H4 (cell line): ENCODE measurements at places on chromosomes 5 and 9. TPM values are rescaled to one million over a fixed set of nuclear protein-coding genes. Genes with fewer than 3 reads are reported as not detected.

- DNase-seq, result no peak
Observed at GRCh38 chr9:14344941-14345353, 31.0 kb upstream of the NFIB start.

DNA sequence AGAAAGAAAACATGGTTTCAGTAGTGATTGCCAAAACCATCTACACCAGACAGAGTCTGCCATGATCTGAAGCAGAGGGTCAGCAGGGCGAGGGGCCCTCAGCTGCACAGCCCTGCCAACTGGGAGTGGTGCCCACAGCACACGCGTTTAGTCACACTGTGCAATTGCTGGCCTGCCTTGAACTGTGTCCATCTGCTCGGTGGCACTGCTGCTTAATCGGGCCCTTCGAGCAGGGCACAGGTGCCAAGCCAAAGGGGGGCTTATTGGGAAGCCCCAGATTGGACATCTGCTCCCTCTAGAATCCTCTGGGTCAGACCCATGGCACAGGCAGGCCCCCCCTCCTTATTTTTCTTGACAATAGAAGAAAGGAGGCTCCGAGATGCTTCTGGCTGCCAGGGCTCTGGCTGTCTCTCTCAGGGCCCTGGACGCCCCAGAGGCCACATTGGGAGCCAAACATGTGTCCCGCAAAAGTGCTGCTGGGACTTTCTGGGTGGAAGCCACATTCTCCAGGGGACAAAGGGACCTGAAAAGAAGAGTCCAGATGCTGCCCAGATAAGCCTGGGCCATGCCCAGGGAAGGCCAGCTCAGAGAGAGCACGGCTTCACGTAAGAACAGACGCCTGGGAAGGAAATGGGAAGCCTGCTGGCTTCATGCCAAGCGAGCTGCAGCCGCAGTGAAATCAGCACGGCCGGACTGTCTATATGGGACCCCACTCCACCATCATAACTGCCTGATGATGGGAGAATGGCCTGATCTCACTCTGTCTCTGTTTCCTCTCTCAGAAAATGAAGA, 349.2 kb downstream of the GADD45G start:
- DNase-seq, result no peak

DNA sequence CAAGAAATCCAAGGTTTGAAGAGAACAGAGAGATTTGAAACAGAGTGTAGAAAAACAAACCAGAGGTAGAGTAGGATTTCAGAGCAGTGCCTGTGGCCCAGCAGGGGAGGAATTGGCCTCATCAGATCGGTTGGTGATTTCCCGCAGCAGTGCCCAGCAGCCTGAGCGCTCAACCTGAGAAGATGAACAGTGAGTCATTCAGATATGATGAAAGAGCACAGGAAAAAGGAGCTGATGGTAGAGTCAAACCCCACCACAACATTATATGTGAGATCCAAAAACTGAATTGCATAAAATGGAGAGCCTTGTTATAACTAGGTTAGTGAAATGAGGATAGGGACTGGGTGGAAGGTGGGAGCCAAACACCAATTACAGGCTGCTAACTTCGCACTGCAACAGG, 248.9 kb downstream of the PIK3R1 start:
- peak; percentile 25 for DNase-seq

- no peak for DNase-seq
Observed at GRCh38 chr5:322281-322941, 897 bp downstream of the AHRR start.

- DNase-seq, result no peak
Observed at GRCh38 chr5:8550921-8551320, 682.0 kb downstream of the MTRR start.

GRCh38 chr9:72154468-72155285, 5.4 kb downstream of the GDA start:
- no peak for DNase-seq

DNA sequence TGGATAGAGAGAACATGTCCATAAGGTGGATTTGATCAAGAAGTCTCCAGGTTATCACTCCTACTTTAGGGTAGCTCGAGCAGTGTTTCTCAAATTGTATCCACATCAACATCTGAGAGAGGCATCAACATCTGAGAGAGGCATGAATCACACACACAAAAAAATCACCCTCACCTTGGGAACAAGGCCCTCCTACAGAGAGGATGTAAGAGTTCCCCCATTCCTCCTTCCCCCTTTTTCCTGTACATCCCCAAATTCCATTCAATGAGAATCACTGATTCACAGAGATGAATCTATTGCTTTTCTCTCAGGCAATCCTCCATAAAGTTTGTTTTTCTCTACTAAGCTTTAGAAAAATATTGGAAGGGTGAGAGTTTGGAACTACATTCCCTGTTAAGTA, 233.4 kb upstream of the CDH6 start:
- no peak for DNase-seq

- DNase-seq, result peak; percentile 57
Observed at GRCh38 chr5:119435436-119436132, 16.7 kb upstream of the HSD17B4 start.

- DNase-seq, result no peak
Observed at GRCh38 chr5:25909163-25909562, 1129.2 kb downstream of the CDH9 start.

- DNase-seq, result peak; percentile 11
Observed at GRCh38 chr9:75866273-75866871, 24.1 kb upstream of the PCSK5 start.

DNA sequence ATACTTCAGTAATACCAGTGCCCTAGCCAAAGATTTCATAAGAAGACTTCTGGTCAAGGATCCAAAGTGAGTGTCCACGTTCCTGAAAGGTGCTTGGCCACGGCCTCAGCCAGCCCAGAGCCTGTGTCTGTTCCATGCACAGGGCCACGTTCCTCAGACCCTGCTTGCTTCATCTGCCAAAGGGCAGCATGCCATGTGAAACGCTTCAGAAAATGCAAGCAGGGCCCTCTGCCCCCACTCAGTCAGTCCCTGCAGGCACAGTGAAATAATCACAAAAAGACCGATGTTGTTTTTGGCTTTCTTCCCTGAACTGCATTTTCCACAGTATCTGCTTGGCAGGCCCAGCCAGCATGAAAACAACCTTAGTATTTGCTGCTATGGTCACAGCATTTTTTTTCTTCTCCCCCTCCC, 85.5 kb upstream of the CTSL start:
- peak; percentile 67 for DNase-seq

GRCh38 chr9:32577316-32577715, 4.4 kb upstream of the NDUFB6 start:
- no peak for DNase-seq

GRCh38 chr5:119913425-119913824, 284.1 kb downstream of the FAM170A start:
- DNase-seq, result no peak

- no peak for DNase-seq
Observed at GRCh38 chr9:111041902-111042301, 3.6 kb upstream of the LPAR1 start.

DNA sequence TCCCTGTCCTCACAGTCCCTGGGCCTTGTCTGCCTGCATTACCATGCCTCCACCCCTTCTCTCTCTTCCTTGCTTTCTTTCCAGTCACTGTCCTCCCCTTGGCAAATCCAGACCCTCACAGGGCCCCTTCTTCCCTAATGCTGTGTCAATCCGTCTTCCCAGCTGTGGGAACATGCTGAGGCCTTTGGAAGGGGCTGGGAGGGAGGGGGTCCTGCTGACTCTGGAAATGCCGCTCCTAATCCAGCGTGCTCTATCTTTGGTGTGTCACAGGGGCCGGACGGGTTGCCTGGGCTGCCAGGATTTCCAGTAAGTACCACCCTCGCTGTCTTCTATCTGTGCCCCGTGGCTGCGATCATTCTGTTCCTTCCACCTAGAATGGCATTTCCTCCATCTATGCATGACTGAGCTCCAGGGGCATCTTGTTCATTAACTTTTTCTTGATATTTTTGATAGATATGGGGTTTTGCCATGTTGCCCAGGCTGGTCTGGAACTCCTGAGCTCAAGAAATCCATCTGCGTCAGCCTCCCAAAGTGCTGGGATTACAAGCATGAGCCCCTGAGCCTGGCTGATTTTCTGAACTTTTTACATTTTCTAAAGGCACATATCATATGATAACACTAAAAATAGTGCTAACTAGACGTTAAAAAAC, 64.5 kb upstream of the TGFBR1 start:
- no peak for DNase-seq

DNA sequence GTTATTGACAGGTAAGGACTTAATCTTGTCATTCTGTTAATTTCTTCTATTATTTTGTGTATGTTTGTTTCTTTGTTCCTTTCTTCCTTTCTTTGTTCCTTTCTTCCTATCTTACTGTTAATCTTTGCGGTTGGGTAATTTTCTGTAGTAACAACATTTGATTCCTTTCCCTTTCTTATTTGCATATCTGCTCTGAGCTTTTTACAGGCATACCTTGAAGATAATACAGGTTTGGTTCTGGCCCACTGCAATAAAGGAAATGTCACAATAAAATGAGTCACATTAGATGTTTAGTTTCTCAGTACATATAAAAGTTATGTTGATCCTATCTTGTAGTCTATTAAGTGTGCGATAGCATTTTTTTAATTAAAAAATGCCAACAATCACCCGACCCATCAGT, 440.7 kb downstream of the NFIB start:
- no peak for DNase-seq

GRCh38 chr9:126343271-126343700, 16.7 kb downstream of the MVB12B start:
- no peak for DNase-seq

GRCh38 chr9:33943389-33943788, 105.3 kb downstream of the UBAP2 start:
- DNase-seq, result no peak

DNA sequence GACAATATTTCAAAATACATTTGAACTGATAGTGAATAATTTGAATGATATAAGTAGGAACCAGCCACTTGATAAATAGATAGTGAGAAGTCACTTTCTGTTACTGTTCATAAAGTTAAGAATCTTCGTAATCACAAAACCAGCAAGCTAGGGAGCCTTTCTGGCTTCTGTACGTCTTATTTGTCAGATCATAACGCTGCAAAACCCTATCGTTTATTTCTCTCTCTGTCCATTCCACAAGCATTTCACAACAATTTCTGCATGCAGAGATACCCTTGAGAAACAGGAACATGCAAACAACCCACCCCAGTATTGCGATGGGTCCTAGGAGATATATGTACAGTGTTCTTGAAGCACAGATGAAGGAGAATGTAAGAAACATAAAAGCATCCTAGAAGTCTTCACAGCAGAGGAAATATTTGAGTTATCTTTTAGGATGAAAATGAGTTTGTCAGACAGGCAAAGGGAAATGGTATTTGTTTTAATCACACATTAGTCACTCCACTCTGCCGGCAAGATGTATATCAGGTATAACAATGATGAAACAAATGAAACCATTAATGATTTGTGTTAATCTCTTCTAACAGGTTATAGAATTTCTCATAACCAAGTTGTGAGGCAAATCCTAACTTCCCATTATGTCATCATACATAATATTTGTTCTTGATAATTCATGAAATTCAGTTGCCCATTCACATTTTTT, 668.7 kb upstream of the FTMT start:
- no peak for DNase-seq

DNA sequence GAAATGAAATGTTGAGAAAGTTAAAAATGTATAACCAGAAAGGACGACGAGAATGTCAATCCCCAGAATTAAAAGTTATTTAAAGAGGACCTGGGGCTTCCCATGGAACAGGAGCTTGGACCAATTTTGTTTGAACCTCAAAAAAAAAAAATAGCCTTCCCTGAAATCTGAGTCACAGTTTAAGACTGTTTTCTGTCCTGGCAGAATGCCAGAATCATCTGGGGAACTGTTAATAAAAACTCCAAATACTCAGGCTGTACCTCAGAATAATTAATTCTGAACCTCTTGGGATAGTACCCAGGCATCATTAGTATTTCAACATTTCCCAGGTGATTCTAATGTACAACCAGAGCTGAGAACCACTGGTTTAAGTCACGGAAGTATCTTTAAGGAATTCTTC, 102.2 kb upstream of the SLCO6A1 start:
- no peak for DNase-seq

DNA sequence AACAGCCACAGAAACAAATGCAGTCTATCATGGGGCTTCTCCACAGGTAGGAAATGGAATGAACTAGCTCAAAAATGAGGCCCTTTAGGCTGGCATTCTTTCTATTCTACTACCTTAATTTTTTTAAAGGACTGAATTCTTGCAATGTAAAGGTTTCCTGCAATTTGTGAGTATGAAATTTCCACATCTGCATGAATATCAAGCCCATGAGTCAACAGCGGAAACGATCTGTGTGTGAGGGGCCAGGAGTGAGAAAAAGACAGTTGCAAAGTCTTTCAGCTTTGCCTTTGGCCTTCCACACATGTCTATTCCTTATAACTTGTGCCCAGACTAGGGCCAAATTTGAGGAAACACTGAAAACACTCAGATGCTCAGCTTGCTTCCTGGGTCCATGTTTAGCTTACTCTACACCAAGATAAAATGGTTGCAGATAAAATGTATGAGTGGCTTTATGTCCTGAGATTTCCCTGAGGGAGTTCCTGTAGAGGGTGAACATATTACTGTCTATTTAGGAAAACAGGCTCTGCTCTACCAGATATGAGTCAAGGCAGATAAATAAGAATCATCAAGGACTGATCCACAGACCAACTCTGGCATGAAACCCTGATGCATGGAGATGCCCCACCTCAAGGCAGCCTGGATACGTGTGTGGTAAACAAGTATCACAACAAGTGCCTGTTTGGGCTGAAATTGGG, 46.5 kb downstream of the RETREG1 start:
- DNase-seq, result no peak

GRCh38 chr9:82369251-82369945, 380.8 kb downstream of the SPATA31D1 start:
- DNase-seq, result no peak

GRCh38 chr9:33189331-33189791, 22.2 kb upstream of the B4GALT1 start:
- DNase-seq, result no peak

DNA sequence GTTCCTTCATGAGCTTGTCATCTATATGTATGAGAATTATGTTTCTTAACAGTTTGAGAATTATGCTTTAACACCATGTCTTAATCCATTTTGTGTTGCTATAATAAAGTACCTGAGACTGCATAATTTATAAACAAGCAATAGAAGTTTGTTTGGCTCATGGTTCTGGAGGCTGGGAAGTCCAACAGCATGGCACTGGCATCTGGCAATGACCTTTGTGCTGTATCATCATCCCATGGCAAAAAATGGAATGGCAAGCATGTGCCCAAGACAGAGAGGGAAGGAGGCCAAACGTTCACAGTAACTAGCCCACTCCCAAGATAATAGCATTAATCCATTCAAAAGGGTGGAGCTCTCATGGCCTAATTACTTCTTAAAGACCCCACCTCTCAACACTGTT, 67.6 kb downstream of the MTX3 start:
- no peak for DNase-seq

- DNase-seq, result no peak
Observed at GRCh38 chr5:67510204-67510603, 313.6 kb upstream of the CD180 start.

GRCh38 chr9:121675969-121676822, 24.8 kb downstream of the DAB2IP start:
- no peak for DNase-seq

Gene LSM11
- total RNA-seq, result 2.0 and 2.4 TPM in 2 replicates

Gene SAXO1
- total RNA-seq, result under 0.01 TPM in 1 of 2 replicates, not detected in the other

Gene PKD2L2
- not detected in 2 replicates for total RNA-seq

Gene SLC27A6
- total RNA-seq, result 0.37 and 0.45 TPM in 2 replicates

Gene NR5A1
- total RNA-seq, result not detected in 2 replicates

Gene ANAPC2
- 8.2 and 13.4 TPM in 2 replicates for total RNA-seq

Gene LECT2
- not detected in 2 replicates for total RNA-seq

Gene MORN5
- not detected in 2 replicates for total RNA-seq

Gene IL33
- not detected in 2 replicates for total RNA-seq

Gene SLC44A1
- total RNA-seq, result 31.9 and 35.4 TPM in 2 replicates

Gene FOXD4L4
- not detected in 2 replicates for total RNA-seq

Gene GRIN1
- not detected in 2 replicates for total RNA-seq

Gene GOLM1
- total RNA-seq, result 45.2 and 57.5 TPM in 2 replicates

Gene PCDHA10
- 0.02 and 0.08 TPM in 2 replicates for total RNA-seq

Gene ADAMTS12
- 11.6 and 14.7 TPM in 2 replicates for total RNA-seq

Gene SCGB3A2
- total RNA-seq, result not detected in 2 replicates
